Activated T-cell treated with anti-CD3 and anti-CD28 coated beads, Interleukin-2, amount 50 U/mL, for 72 hours (primary cell): ENCODE measurements at places on chromosomes 11 and 22.

DNA sequence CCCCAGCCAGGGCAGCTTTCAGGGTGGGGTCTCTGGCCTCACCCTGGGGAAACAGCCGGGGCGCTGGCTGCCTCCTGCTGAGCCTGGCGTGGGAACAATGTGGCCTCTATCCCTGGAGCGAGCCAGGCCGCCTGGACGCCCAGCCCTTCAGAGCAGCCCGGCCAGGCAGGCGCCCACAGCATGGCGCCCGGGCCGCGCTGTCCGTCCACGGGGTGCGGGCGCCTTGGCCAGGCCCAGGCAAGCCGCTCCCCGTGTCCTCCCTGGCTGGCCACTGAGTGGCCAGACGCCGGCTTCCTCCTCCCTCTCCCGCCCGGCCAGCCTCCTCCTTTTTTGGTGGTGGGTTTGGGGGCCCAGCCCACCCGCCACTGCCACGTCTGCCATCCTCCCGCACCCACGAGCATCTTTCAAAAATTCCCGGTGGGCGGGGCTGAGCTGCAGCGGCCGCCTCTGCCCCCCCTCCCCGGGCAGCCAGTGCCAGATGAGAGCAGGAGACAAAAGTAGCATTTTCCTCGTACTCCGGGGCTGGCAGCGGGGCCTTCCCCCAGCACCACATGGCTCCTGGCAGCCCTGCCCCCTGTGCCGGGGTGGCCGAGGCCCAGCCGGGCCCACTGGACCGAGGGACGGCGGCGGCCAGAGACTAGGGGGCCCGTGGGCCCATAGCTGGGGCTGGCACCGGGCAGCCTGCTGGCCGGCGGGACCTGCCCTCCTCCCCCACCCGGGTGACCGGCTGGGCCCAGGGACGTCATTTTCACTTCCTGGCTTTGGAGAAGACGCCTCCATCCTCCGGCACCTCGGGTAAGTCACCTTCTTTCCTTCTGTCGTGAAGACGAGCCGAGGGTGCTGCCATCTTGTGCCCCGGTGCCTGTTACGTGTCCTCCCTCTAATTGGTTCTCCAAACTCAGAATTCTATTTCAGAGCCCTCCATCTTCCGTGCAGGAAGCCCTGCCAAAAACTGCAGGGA is 70.2 kb upstream of the PPARA start:
- DNase-seq: no peak

DNA sequence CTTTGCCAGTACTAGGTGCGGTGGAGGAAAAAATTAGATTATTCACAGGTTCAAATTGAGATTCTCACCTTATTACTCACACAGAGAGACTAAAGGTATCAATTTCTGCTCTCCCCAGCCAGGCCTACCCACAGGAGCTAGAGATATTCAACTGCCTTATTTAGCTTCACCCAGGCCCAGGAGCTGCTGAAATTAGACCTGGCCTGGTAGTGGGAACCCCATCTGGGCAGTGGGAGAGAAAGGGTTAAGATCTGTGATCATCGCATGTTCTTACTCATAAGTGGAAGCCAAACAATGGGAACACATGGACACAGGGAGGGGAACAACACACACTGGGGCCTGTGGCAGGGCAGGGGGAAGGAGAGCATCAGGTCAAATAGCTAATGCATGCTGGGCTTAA is 20.9 kb upstream of the MICAL2 start:
- no peak for DNase-seq

GRCh38 chr22:42343121-42343454 is 72.6 kb upstream of the TCF20 start:
- no peak for DNase-seq

- DNase-seq: no peak
Measured at GRCh38 chr22:36874309-36874696, 13.5 kb downstream of the NCF4 start.

DNA sequence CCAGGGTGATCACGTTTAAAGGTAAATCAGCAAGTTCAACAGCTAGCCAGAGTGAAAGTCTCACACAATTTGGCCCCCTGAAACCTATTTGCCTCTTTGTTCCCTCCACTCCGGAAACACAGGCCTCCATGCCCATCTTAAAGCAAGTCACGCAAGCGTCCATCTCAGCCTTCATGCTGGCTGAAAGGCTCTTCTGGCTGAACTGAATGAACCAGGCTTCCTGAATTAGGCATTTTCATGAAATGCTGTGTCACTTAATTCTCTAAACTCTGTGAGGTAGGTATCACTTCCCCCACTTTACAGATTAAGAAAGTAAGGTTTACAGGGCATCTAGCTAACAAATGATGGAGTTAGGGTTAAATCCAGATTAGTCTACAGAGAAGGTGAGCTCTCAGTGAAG is 1.4 kb downstream of the SLC25A17 start:
- no peak for DNase-seq

- no peak for DNase-seq
Measured at GRCh38 chr11:44971185-44971584, 20.5 kb upstream of the TP53I11 start.
